Posterior cingulate gyrus (tissue), 11 donors: ENCODE measurements at places on chromosomes 12 and 14.

- no peak for DNase-seq
Observed at GRCh38 chr14:104224131-104224505, 85.7 kb downstream of the KIF26A start.

GRCh38 chr14:29821661-29822429 is 105.8 kb downstream of the PRKD1 start:
- DNase-seq = no peak

GRCh38 chr12:108665608-108666202 is 32.0 kb upstream of the SELPLG start:
- no peak for DNase-seq

DNA sequence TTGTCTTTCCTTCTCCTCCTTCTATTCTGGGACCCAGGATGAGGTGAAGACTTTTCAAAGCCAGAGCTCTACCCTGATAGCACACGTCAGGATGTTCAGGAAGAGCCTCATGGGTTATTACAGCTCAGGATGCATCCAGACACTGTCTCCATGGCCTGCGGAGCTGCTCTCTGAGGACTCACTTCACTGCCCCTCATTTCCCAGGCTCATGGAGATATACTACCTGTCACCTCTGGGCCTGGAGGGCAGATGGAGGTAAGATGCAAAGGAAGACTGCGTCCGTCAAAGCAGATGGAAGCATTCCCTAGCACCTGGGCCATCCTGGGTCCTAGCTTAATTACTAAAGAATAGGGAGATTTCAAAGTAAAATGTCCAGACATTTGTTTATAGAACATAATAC is 32.6 kb downstream of the STON2 start:
- no peak for DNase-seq

DNA sequence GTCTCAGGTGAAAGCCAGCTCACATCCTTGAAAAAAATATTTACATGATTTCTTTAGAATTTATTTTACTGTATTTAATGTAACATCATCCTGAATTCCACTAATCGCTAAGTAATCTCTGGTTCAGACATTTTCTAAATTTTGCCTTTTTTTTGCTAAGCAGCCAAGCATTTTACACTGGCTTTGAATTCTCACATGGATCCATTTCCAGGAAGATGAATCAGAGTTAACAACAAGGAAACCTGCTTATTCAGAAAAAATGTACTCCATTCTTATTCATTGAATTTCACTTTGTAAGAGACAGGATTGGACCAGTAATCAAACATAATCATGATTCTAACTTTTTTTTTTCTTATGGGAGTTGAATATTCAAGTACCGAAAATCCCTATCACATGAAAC is 1785.1 kb upstream of the FLRT2 start:
- DNase-seq = no peak

DNA sequence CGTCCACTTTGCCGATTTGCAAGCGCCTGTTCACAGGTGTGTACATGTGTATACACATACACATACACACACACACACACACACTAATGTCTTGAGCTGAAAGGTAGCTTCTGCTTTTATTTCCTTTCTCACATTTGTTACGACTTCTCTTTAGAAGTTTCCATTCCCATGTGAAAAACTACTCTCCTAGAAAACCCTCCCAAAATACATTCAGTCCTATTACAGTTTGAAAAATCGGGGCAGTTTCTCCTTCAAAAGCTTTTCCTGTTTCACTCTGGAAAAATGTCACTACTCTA is 3.9 kb downstream of the BLTP3B start:
- no peak for DNase-seq
